Anterior cingulate cortex (tissue), 58 donors: ENCODE measurements at places on chromosomes 16 and 17.

GRCh38 chr16:63323722-63324705, 1287.8 kb upstream of the CDH8 start:
- DNase-seq: no peak

GRCh38 chr16:69393898-69394849, 8.4 kb upstream of the TERF2 start:
- DNase-seq: no peak

GRCh38 chr17:33199571-33200510, 93.3 kb downstream of the ASIC2 start:
- no peak for DNase-seq

GRCh38 chr16:57310801-57311200, 26.3 kb upstream of the PLLP start:
- DNase-seq: no peak

GRCh38 chr16:82094942-82095540, 60.0 kb downstream of the HSD17B2 start:
- no peak for DNase-seq
